ENCODE measurements at places on chromosomes 7 and 10.

- DNase-seq: peak; percentile 64
These were observed 93.3 kb downstream of the HYCC1 start for GRCh38 chr7:22920672-22921071.

- DNase-seq: no peak
These were observed 5.4 kb upstream of the FZD9 start for GRCh38 chr7:73427902-73428787.

GRCh38 chr10:71729161-71729636 lies 9.6 kb upstream of the C10orf105 start:
- DNase-seq: peak; percentile 72

- peak; percentile 69 for DNase-seq
These were observed 51.5 kb downstream of the CCDC71L start for GRCh38 chr7:106609416-106609815.

GRCh38 chr7:4151926-4152549 lies 530.1 kb upstream of the FOXK1 start:
- no peak for DNase-seq

GRCh38 chr7:51022821-51023220 lies 240.1 kb upstream of the GRB10 start:
- DNase-seq: no peak

DNA sequence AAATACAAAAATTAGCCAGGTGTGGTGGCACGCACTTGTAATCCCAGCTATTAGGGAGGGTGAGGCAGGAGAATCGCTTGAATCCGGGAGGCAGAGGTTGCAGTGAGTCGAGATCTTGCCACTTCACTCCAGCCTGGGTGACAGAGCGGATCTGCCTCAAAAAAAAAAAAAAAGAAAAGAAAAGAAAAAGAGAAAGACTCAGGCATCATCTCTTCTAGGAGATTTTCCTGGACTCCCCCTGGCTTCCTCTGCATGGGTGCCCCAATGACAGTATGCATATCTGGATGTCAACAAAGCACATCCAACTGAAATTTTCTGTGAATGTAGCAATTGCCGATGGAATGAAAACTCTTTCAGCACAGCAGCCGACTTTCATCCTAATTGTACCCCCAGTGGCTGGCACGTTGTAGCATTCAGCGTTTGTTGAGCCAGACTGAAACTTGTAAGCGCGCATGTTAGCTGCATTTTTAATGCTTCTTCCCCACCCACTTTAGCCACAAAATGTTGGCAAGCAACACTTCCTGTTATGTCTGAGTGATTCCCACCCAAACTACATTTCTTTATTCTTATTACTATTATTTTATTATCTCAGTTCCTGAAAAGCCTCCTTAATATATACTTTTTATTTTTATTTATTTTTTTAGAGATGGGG lies 70.2 kb downstream of the PRTFDC1 start:
- peak; percentile 74 for DNase-seq

GRCh38 chr7:2515424-2516193 lies 4.0 kb upstream of the LFNG start:
- DNase-seq: peak; percentile 82

DNA sequence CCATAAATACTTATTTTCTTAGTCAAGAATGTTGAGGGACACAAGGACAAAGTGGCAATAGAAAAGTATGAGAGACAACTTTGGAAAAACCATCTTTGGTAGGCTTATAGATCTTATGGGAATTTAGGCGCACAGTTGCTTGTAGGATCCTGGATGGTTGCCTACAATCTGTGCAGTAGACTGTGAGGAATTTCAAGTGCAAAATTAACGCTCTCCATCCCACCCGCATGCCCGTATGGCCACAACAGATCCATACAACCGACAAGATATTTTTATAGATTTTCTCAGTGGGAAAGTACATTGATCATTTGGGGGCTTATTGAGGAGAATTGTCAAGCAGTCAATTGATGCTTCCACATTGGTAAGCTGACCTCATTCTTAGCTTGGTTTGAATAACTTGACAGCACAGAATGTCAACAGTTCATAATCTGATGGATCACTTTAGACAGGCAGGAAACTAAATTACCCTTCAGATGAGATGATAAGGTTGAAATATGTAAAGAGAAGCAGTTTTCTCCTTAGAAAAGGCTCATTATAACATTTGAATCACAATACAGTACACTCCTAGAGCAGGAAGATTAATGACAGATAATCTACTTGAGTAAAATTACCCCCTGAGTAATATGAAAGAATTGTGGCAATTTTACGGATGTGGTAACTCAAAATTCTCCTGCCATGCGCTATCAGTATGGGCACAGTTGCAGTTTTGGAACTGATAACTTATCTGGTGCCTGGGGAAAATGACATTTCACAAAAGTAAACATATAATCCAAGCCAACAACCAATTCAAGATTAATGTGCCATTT lies 479.7 kb downstream of the KIF20B start:
- peak; percentile 88 for DNase-seq

DNA sequence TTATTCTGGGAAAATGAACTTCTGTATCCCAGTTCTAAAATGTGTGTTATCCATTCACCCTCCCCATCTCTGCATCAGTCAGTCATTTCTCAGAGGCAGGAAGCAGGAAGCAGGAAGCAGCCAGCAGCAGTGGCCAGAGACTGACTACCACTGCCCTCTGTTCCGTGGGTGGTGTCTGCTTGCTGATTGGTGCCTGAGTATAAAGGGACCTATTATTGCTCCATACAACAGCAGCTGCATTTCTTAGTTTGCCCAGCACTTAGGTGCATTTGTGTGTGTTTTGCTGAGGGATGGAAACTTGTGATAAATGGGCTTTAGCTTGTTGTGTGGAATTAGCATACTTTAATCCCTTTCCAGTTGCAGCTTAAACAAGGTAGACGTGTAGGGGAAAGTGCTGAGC lies 582.2 kb downstream of the SORCS1 start:
- DNase-seq: no peak

GRCh38 chr7:2478399-2478785 lies 2.2 kb upstream of the GRIFIN start:
- peak; percentile 80 for DNase-seq

DNA sequence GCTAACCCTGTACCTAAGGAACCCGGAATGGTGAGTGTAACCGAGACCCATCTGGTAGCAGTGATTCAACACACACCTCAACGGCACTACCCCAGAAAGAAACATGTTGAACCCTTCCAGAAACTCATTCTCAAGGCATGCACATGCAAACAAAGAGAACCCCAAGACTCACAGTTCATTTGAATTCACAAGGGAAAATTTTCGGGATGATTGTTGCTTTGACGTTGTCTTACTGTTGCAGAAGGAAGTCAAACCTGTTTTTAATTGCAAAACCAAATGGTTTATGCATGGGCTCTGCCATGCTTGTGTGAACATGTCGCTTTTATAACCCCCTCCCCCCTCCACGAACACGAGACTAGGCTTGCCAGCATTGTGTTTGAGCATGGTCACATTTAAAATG lies 539.7 kb downstream of the GATA3 start:
- no peak for DNase-seq

DNA sequence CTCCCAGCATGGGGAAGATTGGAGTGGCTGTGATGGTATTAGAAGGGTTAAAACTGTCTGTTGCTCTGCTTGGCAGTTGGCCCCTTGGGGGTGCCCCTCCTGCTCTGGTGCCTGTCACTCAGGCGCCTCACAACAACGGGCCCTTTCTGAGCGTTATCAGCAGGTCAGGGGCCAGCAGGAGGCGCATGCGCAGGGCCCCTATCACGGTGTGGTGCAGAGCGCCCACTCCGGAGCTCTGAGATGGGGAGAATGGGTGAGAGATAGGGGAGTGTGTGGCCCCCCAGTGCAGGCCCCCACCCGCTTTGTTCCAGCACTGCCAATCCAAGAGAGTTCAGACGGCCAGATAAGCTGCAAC lies 24.8 kb downstream of the GBX1 start:
- no peak for DNase-seq

DNA sequence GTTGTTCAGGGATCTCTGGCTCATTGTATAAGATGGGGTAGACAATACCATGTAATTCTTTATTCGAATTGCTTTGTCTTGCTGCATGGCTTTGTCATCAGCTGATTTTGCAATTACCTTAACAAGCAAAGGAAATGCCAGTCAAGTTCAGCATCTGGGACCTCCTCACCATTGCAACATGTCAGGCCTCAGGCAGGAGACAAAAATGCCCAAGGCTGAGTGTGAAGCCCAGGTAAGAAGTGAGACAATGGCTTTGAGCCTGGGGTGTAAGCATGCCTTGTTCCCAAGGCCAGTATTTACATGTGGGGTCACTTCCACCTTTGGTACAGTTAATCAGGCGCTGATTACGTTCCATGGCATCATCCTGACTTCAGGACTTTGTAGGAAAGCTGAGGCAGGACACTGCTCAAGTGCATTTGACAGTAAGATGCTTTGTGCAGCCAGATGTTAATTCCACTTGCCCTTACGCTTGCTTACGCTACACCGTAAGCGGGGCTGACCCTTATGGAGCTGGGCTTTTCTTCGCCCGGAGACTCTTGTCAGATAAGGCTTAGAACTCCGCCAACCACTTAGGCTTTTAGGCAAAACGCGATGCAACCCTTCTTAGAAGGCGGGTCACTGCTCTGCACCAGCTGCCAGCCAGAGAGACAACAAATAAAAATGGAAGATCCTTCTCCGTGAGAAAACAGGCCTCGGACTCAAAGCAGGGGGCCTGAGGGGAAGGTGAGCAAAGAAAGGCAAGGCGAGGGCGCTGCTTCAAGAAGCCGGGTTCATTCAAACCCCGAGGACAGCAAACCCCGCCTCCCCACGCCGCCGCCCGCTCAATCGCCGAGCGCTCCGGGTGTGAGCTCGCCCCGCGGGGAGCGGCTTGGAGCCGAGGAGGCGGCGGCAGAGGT lies 1.3 kb upstream of the SP4 start:
- peak; percentile 4 for DNase-seq

GRCh38 chr10:70775679-70776454 lies 9.3 kb downstream of the TBATA start:
- no peak for DNase-seq

DNA sequence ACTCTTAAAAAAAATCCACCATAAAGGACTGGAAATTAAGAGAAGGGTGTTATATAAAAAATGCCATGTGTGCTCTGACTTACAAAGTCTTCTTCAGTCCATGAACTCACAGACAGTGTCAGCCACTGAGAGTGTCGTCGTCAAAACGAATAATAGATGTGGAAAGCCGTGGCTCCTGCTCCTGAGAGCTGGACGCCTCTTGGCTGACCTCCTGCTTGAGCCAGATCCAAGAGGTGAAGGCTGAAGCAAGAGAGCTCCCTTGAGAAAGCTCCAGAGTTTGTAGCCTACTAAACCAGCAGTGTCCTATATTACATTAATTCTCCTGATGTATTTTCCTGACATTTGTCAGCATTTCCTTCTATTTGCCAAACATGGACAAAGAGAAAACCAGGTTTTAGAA lies 234.3 kb upstream of the C7orf33 start:
- no peak for DNase-seq

All from RPMI7951 (cell line).